ENCODE measurements at places on chromosomes 3 and 15.

DNA sequence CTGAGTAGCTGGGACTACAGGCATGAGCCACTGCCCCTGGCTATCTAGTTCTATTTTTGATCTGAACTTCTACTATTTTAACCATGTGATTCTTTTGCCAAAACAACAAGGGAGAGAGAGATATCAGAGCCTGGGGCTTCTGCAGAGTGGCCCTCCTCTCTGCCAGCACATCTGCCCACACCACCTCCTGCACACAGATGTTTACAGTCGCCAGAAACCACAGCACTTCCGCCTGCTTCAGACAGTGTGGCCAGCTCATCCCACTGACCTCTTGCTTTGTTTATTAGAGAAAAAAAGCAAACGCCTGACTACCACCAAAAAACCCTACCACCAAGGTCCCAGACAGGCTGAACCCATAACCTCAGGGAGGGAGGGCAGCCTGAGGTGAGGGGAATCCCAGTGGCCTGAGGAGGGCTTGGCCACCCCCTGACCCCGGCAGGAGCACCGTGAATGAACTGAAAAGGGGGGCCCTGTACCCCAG is 85.9 kb upstream of the ABHD2 start:
- DNase-seq = peak; percentile 14

DNA sequence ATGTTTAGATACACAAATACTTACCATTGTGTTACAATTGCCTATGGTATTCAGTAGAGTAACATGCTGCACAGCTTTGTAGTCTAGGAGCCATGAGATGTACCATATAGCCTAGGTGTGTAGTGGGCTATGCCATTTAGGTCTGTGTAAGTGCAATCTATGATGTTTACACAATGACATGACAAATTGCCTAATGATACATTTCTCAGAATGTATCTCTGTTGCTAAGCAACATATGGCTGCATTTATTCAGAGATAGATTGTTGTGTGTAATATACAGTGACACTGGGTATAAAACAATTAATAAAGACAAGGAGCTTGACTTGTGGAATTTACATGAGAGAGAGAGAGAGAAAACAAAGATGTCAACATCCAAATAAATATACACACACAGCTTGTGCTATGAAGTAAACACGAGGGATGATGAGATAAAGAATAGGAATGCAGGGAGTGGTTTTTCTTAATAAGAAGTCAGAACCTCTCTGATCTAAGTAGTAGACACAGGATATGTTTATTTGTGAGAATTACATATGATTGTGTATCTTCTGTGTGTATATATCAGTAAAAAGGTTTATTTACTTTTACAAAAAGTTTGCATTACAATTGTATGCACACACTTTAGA is 110.0 kb downstream of the KCNAB1 start:
- DNase-seq = no peak

GRCh38 chr3:133895208-133896001 is at the start of gene RAB6B:
TSS of gene RAB6B (minus strand) at chr3:133895882. CDS start at chr3:133895466, 416 bp downstream.
- peak; percentile 85 for DNase-seq

DNA sequence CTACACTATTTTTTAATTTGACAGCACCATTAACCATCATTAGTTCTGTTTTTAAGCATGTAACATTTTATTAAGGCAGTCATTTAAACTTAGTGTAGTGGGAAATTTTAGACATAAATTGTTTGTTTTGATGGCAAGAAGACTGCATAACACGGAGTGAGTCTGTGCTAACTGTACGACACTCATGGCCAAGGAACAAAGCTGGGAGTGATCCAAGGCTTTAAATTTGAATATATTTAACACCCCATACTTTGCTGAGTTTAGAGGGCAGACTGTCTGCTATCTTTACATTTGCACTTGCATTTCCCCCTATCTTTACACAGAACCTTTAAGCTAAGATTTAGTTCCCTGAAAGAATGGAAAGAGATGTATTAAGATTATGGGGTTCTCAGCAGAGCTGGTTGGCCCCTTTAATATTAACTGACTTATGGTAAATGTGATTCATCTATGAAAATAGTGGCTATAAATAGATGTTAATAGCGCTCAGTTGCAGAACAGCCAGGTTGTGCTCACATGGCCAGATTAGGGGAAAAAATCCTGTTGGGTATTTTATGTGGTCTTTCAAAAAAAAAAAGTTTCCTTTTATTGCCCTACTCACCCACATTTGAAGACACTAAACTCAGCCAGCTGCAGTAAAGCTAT is 120.7 kb downstream of the CMSS1 start:
- DNase-seq = no peak

- no peak for DNase-seq
These were observed 11.9 kb downstream of the TMEM158 start for GRCh38 chr3:45214061-45214680.

DNA sequence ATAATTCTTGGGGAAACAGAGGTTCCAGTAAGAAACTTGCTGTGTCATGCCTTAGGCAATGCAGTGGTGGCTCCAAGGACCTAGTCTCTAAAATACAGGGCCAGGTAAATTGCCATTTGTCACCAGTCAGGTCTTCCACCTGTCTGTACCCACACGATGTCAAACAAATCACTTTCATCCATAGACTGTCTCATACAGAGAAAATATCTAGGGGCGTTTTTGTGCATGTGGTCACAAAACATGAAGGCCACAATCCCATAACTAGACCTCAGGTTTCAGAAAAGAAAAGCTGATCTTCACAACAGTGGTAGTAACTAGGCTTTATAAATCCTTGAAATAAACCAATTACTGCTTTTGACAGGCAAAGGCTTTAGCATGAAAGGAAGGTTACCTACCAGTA is 92.3 kb downstream of the SLC9A9 start:
- no peak for DNase-seq

- DNase-seq = no peak
These were observed 249.7 kb downstream of the PTPRG start for GRCh38 chr3:61810953-61811497.

GRCh38 chr15:60685346-60685937 is 206.5 kb upstream of the ICE2 start:
- no peak for DNase-seq

DNA sequence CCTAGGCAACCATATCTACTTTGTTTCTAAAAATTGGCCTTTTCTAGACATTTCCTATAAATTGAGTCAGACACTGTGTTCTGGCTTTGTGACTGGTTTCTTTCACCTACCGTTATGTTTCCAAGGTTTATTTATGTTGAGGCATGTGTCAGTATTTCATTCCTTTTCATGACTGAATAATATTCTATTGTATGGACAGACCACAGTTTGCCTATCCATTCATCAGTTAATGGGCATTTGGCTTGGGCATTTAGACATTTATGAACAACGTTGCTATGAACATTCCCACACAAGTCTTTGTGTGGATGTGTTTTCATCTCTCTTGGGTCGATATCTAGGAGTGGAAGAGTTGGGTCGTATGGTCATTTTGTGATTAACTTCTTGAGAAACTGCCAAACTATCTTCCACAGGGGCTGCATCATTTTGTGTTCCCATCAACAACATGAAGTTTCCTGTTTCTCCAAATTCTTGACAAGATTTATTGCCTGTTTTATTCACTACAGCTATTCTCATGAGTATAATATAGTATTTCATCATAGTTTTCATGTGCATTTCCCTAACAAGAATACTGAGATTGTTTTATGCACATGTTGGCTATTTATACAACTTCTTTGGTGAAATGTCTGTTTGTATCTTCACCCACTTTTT is 3.5 kb upstream of the EFCC1 start:
- DNase-seq = no peak

Measured in erythroblast (primary cell).